CD8-positive, alpha-beta memory T cell (primary cell): ENCODE measurements at places on chromosomes 7 and 10. TPM values are rescaled to one million over a fixed set of nuclear protein-coding genes. Genes with fewer than 3 reads are reported as not detected.

DNA sequence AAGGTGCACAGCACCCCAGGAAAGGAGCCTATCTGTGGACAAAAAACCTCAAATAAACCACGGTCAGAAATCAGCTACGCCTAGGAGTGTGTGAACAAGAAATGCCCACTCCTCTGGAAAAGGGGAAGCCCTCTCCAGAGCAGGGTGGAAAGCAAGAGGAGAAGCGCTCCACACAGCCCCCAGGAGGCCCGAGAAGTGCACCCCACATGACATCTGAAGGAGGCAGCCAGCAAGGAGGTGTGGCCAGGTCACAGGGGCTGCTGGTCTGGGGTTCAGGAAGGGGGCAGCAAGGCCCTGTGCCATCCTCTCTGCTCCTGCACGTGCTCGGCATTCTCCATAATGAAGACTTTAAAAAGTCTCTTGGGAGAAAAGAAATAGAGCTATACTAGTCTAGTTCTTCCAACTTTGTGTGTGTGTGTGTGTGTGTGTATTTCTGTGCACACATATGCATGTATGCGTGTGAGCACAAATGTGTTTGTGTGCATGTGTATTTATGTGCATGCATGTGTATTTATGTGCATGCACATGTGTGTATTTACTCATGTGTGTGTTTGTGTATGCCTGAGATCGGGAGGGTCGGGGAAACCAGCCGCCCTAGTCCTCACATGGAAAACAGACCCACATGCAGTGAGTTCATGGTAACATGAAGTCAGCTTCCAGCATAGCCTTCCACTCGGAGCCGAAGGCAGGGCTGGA lies 76.5 kb downstream of the TNS3 start:
- no peaks in the 10 kb centered on the region for H3K36me3 ChIP-seq
- no peak overlapping the region for H3K4me3 ChIP-seq
- H3K27ac ChIP-seq = no peak overlapping the region
- no peak for DNase-seq

GRCh38 chr7:40715053-40715430 lies 580.2 kb downstream of the SUGCT start:
- no peak for DNase-seq
- H3K4me1 ChIP-seq = no peaks in the 10 kb centered on the region
- H3K4me3 ChIP-seq = no peak overlapping the region
- H3K27me3 ChIP-seq = no peaks in the 10 kb centered on the region
- no peaks in the 10 kb centered on the region for H3K36me3 ChIP-seq

DNA sequence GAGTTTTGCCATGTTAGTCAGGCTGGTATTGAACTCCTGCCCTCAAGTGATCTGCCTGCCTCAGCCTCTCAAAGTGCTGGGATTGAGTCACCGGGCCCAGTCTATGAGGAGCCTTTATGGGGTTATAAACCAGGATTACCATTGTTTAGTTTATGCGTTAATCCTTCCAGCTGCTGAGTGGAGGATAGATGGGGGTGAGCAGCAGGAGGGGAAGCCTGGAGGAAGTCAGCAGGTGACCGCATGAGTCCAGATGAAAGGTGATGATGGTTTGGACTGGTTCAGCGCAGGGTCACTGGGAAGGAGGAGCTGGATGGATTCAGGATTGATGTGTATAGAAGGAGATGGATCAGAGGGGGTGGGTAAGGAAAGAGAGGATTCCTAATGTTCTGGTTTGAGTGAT lies 197.1 kb downstream of the ADAM12 start:
- H3K4me1 ChIP-seq = no peaks in the 10 kb centered on the region
- H3K27ac ChIP-seq = no peak overlapping the region
- DNase-seq = no peak
- no peak overlapping the region for H3K4me3 ChIP-seq
- H3K27me3 ChIP-seq = no peaks in the 10 kb centered on the region

DNA sequence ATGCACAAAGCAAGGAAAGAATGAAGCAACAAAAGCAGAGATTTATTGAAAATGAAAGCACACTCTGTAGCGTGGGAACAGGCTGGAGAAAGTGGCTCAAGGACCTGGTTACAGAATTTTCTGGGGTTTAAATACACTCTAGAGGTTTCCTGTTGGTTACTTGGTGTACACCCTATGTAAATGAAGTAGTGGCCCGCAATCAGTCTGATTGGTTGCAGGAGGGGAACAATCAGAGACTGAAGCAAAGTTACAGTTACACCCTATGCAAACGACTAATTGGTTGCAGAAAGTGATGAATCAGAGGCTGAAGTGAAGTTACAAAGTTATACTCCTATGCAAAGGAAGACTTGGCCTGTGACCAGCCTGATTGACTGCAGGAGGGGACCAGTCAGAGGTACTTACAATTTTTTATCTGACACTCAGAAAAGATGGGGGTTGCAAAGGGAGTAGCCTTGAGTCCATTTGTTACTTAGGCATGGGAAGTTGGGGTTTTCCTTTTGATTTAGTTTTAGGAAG lies 3.6 kb upstream of the MTPN start:
- peaks cover 59% of the 10 kb centered on the region for H3K4me1 ChIP-seq
- H3K36me3 ChIP-seq = no peaks in the 10 kb centered on the region
- DNase-seq = peak; percentile 69
- peak overlapping the region; percentile 48 for H3K4me3 ChIP-seq
- H3K27me3 ChIP-seq = no peaks in the 10 kb centered on the region
- peak overlapping the region; percentile 52 for H3K27ac ChIP-seq

DNA sequence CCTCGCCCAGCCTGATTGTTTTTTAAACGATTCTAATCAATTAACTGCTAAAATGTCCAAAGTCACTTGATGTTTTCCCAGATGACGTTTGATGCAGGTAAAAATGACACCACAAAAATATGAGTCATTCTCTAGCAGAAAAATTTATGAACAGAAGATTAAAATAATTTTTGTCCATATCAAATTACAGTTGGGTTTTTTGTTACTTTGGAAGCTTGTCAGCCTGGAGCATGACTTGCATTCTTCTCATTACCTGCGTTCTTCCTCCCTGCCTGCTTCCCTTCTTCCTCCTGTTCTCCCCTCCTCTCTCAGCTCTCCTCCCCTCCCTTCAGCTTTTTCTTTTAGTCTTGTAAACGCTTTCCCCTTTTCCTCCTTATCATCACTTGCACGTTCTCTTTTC lies 18.7 kb downstream of the IL15RA start:
- DNase-seq = no peak
- H3K27me3 ChIP-seq = no peaks in the 10 kb centered on the region
- H3K4me1 ChIP-seq = no peaks in the 10 kb centered on the region
- no peak overlapping the region for H3K27ac ChIP-seq
- no peak overlapping the region for H3K4me3 ChIP-seq

GRCh38 chr7:18287482-18287881 lies 208.1 kb upstream of the HDAC9 start:
- peaks cover 7% of the 10 kb centered on the region for H3K4me1 ChIP-seq
- H3K27ac ChIP-seq = no peak overlapping the region
- H3K4me3 ChIP-seq = no peak overlapping the region

DNA sequence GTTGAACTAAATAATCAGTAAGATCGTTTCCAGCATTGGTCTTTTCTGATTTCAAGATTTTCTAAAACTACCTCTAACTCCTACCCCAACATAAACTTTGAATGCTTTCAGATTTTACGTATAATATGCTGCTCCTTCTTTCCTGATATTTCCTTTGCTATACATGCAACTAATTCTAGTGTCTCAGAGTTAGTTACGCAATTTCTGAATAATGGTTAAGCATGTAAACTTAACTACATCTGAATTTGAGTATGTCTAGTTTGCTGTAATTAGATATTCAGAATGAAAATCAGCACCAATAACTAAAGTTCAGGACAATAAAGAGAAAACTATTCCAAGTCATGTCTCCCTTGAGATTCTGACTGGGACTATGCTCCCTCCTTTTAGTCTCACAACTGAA lies 71.0 kb downstream of the SEMA3C start:
- no peaks in the 10 kb centered on the region for H3K4me1 ChIP-seq
- no peak overlapping the region for H3K4me3 ChIP-seq
- no peak for DNase-seq
- H3K27ac ChIP-seq = no peak overlapping the region
- no peaks in the 10 kb centered on the region for H3K36me3 ChIP-seq
- no peaks in the 10 kb centered on the region for H3K27me3 ChIP-seq

LRIT2 gene
- not detected for total RNA-seq

PLAU gene
- 1.6 TPM for total RNA-seq

HOXA10 gene
- not detected for total RNA-seq

C10orf62 gene
- not detected for total RNA-seq

TYW1 gene
- total RNA-seq = 21.5 TPM

RHBDD2 gene
- 44.6 TPM for total RNA-seq

TEX36 gene
- not detected for total RNA-seq
